ENCODE measurements at places on chromosomes 7 and 10.

GRCh38 chr10:53370347-53370746 lies 597.8 kb upstream of the MBL2 start:
- no peak for DNase-seq

GRCh38 chr7:157265051-157265450 lies 71.8 kb upstream of the DNAJB6 start:
- DNase-seq = no peak

GRCh38 chr10:28470873-28471651 lies 61.9 kb upstream of the WAC start:
- DNase-seq = no peak

DNA sequence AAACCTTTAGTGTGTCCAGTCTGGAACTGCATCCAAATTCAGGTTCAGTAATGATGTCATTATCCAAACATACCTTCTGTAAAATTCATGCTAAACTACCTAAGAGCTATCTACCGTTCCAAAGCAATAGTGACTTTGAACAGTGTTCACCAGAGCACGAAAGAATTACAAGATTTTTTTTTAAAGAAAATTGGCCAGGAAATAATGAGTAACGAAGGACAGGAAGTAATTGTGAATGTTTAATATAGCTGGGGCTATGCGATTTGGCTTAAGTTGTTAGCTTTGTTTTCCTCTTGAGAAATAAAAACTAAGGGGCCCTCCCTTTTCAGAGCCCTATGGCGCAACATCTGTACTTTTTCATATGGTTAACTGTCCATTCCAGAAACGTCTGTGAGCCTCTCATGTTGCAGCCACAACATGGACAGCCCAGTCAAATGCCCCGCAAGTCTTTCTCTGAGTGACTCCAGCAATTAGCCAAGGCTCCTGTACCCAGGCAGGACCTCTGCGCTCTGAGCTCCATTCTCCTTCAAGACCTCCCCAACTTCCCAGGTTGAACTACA lies 694 bp upstream of the FAS start:
- no peak for DNase-seq

GRCh38 chr10:129760003-129760315 lies 204.1 kb downstream of the EBF3 start:
- DNase-seq = no peak

Data from stimulated activated CD8-positive, alpha-beta memory T cell treated with anti-CD3 and anti-CD28 coated beads, Interleukin-2, amount 100 ng/mL, for 48 hours (primary cell).